ENCODE measurements at places on chromosomes 13 and 19. TPM values are rescaled to one million over a fixed set of nuclear protein-coding genes. Genes with fewer than 3 reads are reported as not detected.
A peak's percentile ranks its signal among the peaks of the same experiment; 100 is the strongest.

Gene KDM4B
- 11.9 TPM for polyA plus RNA-seq

- H3K4me3 ChIP-seq: no peak overlapping the region
- no peaks in the 10 kb centered on the region for H3K36me3 ChIP-seq
- H3K27me3 ChIP-seq: no peaks in the 10 kb centered on the region
- no peak for DNase-seq
- no peak overlapping the region for H3K27ac ChIP-seq
Measured at GRCh38 chr19:38690146-38690545, 42.7 kb downstream of the ACTN4 start.

GRCh38 chr13:44317752-44318151, 55.9 kb upstream of the SERP2 start:
- H3K27ac ChIP-seq: no peak overlapping the region
- H3K4me3 ChIP-seq: no peak overlapping the region
- no peaks in the 10 kb centered on the region for H3K36me3 ChIP-seq
- DNase-seq: no peak
- H3K4me1 ChIP-seq: no peaks in the 10 kb centered on the region

- no peaks in the 10 kb centered on the region for H3K4me1 ChIP-seq
- no peak for DNase-seq
- H3K4me3 ChIP-seq: no peak overlapping the region
- no peaks in the 10 kb centered on the region for H3K27me3 ChIP-seq
- H3K36me3 ChIP-seq: no peaks in the 10 kb centered on the region
Measured at GRCh38 chr13:21938168-21938567, 267.3 kb downstream of the FGF9 start.

- peaks cover 45% of the 10 kb centered on the region for H3K4me1 ChIP-seq
- H3K4me3 ChIP-seq: peak overlapping the region; percentile 99
- H3K36me3 ChIP-seq: peaks cover 5% of the 10 kb centered on the region
- H3K27ac ChIP-seq: peak overlapping the region; percentile 93
- peak; percentile 70 for DNase-seq
- H3K27me3 ChIP-seq: no peaks in the 10 kb centered on the region
Measured at GRCh38 chr13:41457589-41458186, 338 bp downstream of the RGCC start.
